ENCODE measurements at places on chromosomes 6 and 20.

DNA sequence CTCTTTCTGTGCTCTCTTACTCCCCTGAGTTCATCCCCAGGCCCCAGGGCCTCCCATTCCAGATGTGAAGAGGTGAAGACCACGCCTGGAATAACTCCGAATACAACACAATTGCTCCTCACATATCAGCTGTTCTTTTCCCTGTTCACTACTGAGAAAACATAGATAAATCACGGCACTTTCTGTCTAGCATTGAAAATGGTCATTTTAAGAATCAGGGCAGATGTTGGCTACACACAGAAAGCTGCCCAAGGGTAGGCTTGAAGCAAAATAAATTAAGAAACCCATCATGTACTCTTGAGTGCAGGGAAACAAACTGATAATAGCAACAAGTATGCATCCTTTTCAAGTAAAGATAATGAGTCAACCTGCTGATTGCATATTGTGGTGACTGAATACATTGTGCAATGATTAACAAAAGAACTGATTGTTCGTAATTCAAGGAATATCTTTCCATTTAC lies 382.5 kb downstream of the PRKN start:
- no peak for DNase-seq

- no peak for DNase-seq
Observed at GRCh38 chr6:43478008-43478372, 620 bp downstream of the TJAP1 start.

DNA sequence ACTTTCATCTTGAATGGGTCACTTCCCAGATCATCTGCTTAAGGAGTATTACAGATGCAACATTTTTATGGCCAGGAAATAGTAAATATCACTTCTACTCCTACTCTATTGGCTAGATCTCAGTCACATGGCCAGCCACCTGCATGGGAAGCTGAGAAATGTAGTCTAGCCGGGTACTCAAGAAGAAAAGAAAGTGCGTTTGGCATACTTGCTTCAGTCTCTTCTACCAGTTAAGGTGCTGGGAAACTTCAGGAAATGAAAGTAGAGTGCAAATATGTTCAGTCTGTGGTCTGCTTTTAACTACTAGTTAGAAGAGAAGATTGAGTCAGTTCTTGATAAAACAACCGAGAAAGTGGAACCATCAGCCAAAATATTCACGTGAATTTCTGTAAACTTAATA lies 129.2 kb downstream of the PDSS2 start:
- DNase-seq: no peak

- DNase-seq: no peak
Observed at GRCh38 chr6:106628658-106629102, 618 bp downstream of the RTN4IP1 start.

GRCh38 chr6:18186033-18186432 lies 30.8 kb downstream of the KDM1B start:
- no peak for DNase-seq

DNA sequence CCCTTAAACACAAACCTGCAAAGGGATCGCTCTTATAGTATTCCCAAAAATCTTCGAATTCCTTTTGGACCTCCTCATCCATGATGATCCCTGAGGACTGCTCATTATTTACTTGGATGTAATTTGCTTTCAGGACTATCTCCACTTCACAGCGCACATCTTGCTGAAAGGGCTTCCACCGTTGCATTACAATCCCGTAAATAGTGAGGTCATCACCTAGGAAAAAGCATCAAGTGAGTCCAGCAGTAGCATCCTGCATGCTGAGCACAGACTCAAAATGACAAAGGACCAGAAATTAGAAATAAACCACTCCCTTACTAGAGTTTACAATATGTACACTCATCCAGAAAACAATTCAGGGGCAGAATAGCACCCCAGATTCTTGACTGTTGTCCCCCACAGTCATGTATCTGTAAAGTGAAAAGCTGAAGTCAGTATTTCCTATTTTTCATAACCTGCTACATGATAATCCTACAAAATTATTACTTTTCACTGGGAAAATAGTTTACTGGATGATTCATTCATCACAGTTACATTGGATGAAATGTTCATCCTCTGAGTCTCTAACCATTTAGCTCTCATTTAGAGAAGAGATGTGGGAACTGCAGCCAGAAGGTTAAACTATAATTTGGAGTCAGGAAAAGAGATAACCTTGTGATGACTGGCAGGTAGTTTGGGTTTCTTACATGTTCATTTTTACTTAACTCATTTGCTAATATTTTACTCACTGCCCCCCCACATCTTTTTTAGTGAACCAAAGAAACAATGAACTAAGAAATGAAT lies 17.2 kb downstream of the MCM9 start:
- no peak for DNase-seq

DNA sequence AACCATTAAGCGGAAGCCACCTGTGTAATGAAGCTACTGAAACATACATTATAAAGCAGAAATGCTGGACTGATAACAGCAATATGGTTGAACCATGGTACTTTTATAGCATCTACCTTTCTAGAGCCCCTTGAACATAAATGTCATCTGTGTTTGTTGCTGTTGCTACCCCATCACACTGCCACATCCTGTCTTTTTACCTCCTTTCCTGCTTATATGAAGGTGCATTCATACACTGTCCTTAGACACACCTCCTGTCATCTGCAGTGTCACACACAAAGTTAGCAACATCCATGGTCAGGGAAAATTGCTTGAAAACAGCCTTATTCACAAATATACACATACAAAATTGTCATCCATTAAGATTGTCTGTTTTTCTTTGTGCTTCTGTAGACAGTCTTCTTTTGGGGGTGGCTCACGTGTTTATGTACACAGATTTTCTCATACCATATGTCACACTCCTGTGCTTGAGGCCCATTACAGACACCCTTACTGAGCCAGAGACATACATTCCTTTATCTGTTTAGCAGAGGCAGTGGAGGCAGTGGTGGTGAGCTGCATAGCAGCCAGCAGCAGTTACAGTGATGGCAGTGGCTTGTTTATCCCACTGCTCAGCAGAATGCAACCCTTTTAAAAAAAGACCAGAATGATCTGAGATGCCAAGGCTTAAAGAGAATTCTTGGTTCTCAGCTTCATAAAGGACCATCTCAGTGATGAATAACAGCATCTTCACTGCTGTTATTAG lies 25.9 kb downstream of the C6orf62 start:
- DNase-seq: no peak

DNA sequence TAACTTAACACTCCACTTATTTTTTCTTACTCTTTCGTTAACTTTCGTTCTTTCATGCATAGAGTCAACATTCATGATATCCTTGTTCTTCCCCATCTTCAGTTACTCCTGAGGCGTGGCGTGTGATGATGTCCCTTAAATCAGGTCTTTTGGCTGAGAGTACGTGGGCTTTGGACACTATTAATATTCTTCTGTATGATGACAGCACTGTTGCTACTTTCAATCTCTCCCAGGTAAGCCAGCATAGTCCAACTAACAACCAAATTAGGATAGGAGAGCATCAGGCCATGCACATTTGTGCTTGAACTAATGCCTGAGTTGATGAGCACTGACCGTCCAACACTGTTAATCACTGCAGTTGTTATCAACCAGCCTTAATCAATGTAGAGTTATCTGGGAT lies 119.6 kb downstream of the TMEM242 start:
- no peak for DNase-seq

GRCh38 chr6:91562955-91563354 lies 976.1 kb upstream of the MAP3K7 start:
- DNase-seq: no peak

GRCh38 chr20:49916146-49917002 lies 1.0 kb upstream of the SPATA2 start:
- no peak for DNase-seq

DNA sequence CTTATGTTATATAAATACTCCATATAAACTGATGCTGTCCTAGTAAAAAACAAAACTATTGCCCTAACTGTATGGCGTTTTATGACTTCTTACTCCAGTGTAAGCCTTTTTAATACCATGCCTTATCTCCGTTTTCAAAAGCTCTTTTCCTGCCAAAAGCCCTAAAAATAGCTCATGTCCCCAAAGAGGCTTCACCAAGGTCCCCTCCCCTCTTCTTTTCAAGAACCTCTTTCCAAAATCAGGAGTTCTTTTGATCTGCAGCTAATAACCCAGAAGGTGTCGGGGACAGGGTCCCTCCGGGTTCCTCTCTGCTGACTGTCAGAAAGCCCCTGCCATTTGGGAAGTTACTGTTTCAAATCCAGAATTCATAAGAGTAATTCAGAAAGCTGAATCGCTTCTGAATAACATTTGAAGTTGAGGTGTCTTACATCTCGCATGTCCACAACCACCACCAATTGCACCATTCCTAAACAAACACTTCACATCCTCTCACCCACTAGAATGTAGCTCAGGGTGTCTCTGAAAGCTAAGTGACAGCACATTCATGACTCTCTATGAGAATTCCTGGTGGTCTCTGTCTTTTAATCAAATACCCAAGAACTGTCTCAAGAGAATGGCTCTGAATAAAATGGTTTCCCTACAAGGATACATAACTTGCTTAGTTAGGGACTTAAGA lies 13.3 kb downstream of the TASP1 start:
- DNase-seq: no peak

DNA sequence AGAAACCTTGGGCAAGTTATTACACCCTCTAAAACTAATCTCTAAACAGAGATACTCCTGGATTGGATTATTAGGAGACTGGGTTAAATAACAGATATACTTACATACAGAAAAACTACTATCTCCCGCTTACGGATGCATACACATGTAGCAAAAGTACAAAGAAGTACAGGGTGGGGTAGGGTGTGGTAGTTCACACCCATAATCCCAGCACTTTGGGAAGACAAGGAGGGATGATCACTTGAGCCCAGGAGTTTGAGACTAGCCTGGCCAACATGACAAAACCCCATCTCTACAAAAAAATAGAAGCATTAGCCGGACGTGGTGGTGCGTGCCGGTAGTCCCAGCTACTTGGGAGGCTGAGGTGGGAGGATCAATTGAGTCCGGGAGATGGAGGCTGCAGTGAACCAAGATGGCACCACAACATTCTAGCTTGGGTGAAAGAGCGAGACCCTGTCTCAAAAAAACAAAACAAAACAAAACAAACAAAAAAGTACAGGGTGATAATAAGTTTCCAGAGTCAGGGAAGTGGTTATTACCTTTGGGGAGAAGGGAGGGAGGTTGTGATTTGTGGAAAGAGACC lies 8.1 kb downstream of the PIM1 start:
- no peak for DNase-seq

- DNase-seq: no peak
Observed at GRCh38 chr20:52103913-52104545, 87.5 kb downstream of the ZFP64 start.

DNA sequence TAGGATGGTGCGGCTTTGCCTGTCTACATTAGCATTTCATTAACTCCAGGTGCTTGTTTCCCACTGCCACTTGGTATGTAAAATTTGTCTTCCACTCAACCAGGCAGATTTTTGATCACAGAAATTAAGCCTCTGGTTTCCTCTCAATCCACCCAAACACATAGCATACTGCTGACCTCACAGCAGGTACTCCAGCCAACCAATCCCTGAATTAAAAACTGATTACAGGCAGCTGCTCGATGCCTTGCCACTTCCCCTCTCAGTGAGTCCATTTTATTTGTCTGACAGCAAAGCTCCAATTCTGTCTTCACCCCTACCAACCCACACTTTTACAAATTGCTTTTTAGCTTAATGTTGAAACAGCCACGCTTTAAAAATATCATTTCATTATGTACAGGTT lies 95.2 kb downstream of the PLCB1 start:
- DNase-seq: no peak

- DNase-seq: no peak
Observed at GRCh38 chr6:32214126-32214525, 9.7 kb downstream of the NOTCH4 start.

- no peak for DNase-seq
Observed at GRCh38 chr6:159462431-159462830, 230.6 kb downstream of the SOD2 start.

- DNase-seq: no peak
Observed at GRCh38 chr6:27816906-27817305, 95.3 kb downstream of the OR2B2 start.

- no peak for DNase-seq
Observed at GRCh38 chr20:50281831-50282591, 91.4 kb downstream of the CEBPB start.

GRCh38 chr6:2259002-2259494 lies 13.6 kb upstream of the GMDS start:
- no peak for DNase-seq

GRCh38 chr6:146787876-146788508 lies 189.2 kb downstream of the ADGB start:
- DNase-seq: no peak

GRCh38 chr20:4613718-4614620 lies 107.7 kb upstream of the PRND start:
- no peak for DNase-seq

- no peak for DNase-seq
Observed at GRCh38 chr20:49851231-49851705, 38.6 kb downstream of the SLC9A8 start.

- DNase-seq: no peak
Observed at GRCh38 chr6:73041051-73041450, 184.2 kb downstream of the KHDC1L start.

DNA sequence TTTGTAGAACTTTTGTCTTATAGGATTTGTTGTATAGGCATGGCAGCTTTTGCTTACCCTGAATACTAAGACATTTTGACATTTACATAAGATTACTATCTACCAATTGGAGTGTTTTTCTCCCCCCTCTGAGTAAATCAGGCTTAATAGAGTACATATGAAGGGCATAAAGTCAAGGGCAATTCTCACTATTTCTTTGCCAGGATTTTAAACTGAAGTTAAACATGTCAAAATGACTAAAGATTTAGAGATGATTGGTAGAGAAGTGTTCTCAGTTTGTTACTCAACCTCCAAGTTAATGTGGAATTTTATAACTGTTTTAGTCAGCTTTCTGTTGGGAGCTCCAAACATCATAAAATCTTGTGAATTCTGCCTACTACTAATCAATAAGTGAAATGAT lies 157.8 kb downstream of the CDKAL1 start:
- DNase-seq: no peak

DNA sequence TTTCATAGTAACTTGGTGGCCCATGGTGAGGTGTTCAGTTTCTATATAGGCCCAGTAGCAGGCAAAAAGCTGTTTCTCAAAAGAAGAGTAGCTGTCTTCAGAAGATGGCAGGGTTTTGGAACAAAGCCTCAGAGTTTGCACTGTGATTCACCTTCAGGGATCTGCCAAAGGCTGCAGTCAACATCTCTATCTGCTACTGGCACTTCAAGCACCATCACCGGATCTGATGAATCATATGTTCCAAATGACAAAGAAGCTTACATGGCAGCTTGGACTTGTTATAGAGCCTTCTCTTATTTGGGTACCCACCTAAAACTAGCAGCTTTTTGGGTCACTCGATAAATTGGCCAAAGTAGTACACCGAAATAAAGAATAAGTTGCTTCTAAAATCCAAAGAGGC lies 39.5 kb downstream of the PKIB start:
- DNase-seq: no peak

- DNase-seq: no peak
Observed at GRCh38 chr6:54085541-54085940, 25.7 kb upstream of the MLIP start.

- no peak for DNase-seq
Observed at GRCh38 chr6:83097204-83097603, 29.7 kb downstream of the DOP1A start.

GRCh38 chr20:44041001-44041400 lies 126.3 kb downstream of the TOX2 start:
- DNase-seq: no peak

- no peak for DNase-seq
Observed at GRCh38 chr20:6051505-6051904, 2.4 kb downstream of the LRRN4 start.

- DNase-seq: no peak
Observed at GRCh38 chr20:48405909-48406308, 421.9 kb downstream of the PREX1 start.
